Suppressor macrophage treated with lipopolysaccharide for 4 hours (primary cell): ENCODE measurements at places on chromosomes 7 and 10.

- no peak for DNase-seq
Measured at GRCh38 chr10:683448-684071, 5.9 kb downstream of the DIP2C start.

DNA sequence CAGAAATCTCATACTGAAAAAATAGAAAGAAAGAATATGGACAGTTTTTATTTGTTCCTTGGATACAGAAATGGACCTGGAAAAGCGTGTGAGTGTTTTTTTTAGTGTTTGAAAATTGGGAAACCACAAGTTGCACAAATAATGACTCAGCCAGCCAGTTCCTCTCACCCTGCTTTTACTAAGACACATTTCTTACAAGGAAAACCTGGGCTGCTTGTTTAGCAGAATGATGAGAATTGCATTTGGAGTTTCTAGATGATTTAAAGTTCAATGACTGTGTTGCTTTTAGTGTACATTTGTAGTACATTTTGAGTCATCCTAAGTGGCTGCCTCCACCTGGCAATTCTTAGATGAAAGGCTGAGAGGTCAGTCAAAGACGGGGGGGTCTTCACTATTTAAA lies 218.7 kb downstream of the ABCA13 start:
- peak; percentile 86 for DNase-seq

DNA sequence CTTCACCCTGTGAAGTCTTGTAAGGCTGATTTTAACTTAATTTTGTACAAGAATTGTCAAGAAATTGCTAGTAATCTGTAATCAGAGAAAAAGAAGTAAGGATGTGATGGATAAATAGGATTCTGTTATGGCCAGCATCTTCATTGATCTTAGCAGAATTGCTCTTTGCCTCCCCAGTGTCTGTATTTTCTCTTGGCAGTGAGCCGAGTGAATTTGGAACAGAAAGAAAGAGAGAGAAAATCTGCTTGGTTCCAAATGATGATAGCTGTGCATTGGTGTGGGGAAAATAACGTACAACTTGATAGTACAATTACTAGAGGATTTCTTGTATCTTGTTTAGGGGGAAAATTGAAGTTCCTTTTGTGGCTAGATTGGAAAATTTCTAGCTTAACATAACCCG lies 34.6 kb downstream of the VTI1A start:
- DNase-seq: no peak

DNA sequence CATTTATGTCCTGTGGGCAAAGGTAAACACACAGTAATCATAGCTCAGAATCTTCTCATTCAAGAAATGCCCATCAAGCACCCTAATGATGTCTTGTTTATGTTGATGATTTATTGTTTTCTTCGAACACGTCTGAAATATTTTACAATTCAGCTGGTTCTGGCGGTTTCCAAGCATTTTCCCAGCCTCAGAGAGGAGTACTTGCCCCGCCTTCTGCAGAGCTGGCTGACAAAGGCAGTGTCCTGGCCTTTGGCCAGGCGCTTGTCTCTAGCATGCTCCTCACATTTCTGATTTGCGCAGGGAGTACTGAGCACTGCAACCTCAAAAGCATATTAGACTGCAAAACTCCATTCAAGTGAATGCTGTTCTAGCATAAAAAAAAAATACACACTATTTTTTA lies 314.2 kb upstream of the GNAI1 start:
- no peak for DNase-seq

- no peak for DNase-seq
Measured at GRCh38 chr10:34370126-34370525, 445.0 kb downstream of the PARD3 start.

DNA sequence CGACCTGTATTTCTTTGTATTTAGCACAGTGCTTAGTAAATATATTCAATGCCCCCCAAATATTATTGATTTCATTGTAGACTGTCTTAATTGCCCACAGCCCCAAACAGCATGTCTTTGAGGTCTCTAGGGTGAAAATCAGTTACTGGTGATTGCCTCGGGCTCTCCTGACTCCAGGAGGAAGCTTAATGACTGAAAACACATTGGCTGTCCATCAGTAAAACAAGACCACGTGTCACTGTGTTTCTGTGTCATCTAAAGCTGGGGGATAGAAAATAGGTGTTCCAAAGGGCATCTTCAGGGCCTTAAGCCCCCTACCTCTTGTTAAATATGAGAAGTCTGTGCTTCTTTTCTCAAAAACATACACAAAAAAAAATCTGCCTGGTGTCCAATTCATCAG lies 67.9 kb downstream of the CACNA2D1 start:
- no peak for DNase-seq

GRCh38 chr10:92490387-92490786 lies 83.5 kb downstream of the IDE start:
- no peak for DNase-seq
